ENCODE measurements at places on chromosomes 16 and 17.
A peak's percentile ranks its signal among the peaks of the same experiment; 100 is the strongest.

DNA sequence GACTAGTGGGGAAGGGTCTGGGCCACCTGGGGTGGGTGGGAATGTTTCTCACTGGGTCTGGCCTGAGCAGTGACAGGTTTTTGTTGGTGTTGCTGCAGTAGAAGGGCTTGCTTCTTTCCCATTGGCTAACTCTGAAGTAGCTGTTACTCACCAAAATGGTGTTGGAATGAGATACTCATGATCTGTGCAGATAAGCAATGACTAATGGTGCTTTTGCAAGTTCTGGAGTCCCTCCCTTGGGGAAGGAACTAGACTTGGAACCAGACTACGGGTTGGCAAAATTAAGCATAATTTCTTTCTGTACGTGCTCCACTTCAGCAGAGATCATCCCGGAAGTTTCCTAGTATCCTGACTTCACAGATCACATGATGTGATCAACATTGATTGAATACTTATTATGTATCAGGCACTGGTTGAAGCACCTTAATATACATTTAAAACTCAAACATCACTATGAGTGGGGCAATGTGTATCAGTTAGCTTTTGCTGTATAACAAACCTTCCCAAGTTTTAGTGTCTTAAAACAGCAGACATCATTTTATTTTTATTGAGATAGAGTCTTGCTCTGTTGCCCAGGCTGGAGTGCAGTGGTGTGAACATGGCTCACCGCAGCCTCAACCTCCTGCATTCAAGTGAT, 30.1 kb downstream of the CHP2 start:
- peak; percentile 75 for DNase-seq

- DNase-seq = no peak
Observed at GRCh38 chr17:57242148-57242547, 14.2 kb upstream of the MSI2 start.

GRCh38 chr16:66590322-66590721, 11.1 kb downstream of the CMTM2 start:
- DNase-seq = no peak

- DNase-seq = peak; percentile 90
Observed at GRCh38 chr16:678858-679813, 1.1 kb upstream of the STUB1 start.

GRCh38 chr16:26951950-26952349, 114.8 kb upstream of the C16orf82 start:
- no peak for DNase-seq

DNA sequence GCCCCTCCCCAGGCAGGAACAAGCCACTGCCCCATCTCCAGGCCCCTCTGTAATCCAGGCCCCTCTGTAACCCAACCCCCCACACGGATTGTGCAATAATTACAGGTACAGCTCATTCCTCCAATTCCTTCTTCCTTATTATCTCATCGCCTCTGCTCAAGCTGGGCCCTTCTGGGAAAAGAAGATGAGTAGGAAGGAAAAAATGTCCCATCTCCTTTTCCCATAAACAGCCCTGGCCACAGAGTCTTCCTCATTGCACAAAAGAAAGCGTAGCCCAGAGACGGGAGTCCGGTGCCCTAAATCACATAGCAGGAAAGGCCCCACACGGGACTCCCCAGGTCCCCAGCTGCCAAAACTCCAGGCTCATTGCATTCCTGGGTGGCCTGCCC, 3.6 kb upstream of the LITAFD start:
- DNase-seq = no peak

GRCh38 chr16:3879887-3880564, 487 bp downstream of the CREBBP start:
- DNase-seq = peak; percentile 82

- DNase-seq = peak; percentile 33
Observed at GRCh38 chr16:23667355-23667659, 11.4 kb upstream of the PLK1 start.

DNA sequence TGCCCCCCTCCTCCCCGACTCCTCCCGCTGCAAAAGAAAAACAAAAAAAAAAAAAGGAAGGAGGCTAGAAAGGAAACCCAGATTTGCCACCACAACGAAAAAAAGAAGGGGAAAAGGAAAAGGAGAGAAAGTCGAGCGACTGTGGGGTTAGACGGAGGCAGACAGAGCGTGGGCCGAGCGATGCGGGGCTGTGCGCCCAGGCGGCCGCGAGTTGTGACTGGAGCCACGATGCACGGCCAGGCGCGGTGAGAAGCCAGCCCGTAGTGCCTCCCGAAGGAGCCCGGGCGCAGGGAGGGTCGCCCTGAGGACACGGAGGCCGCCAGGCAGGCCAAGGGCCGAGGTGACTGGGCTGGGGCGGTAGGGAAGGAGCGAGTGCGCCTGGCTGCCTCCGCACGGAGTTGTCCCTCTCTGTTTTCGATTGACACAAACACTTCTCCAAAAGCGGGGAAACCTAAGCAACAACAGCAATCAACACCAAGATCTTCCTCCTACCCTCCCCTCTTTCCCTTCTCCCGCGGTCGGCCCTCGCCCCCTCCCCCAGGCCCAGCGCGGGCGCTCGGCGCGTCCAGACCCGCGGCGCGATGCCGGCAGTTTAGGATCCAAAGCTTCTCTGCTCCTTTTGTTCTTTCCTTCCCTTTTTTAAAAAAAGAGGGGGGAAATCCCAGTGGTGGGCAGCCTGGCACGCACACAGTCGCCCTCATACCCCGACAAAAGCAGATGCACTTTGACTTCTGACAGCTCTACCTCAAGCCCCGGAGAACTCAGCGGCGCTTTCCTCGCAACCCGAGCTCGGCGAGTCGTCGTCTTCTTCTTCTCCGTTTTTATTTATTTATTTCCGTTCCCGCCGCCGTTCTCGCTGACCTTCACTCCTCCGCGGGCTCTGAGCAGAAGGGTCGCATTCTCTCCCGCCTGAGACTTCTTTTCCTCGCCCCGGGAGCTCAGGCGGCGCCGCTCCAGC, at the start of gene LHX1:
Gene LHX1, plus strand, starts transcription at position 475 of the 958 bp plus-strand sequence. CDS start 723 bp downstream, outside the sequence.
- no peak for DNase-seq

- DNase-seq = no peak
Observed at GRCh38 chr17:77225265-77225664, 84.5 kb downstream of the SEC14L1 start.

GRCh38 chr16:27408012-27408601, 6.1 kb downstream of the IL21R start:
- peak; percentile 43 for DNase-seq

GRCh38 chr17:81843713-81844326, 9.0 kb upstream of the PPP1R27 start:
- DNase-seq = no peak

- no peak for DNase-seq
Observed at GRCh38 chr16:48022496-48022895, 133.3 kb downstream of the ABCC12 start.

DNA sequence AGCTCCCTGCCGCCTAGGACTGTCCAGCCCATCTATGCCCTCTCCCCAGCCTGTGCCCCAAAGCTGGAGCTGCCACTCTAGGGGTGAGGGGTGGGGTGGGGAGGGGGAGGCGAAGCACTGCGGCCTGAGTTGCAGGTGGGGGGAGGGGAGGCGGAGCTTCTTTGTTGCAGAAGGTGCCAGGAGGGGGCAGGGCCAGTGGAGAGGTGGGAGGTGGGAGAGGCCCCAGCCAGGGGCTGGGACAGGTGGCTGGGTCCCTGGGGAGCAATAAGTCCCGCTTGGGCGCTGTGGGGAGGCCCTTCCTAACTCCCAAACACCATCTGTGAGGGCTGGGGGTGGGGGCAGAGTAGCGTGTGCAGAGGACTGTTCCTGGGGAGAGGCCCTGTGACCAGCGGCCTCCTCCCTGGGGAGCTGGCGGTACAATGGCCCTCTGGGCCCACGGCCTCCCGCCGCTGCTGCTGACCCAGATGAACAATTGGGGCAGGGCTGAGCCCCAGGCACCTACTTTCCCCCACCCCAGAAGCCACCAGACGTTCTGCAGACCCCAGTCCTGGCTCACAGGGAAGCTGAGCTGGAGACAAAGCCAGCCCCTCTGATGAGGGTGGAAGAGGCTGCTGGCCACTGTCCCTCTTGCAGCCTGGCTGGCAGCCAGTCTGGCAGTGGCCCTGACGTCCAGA, 2.2 kb upstream of the NTN3 start:
- peak; percentile 61 for DNase-seq

- DNase-seq = no peak
Observed at GRCh38 chr16:17567455-17567854, 96.7 kb upstream of the XYLT1 start.

GRCh38 chr17:50820651-50821050, 14.7 kb upstream of the WFIKKN2 start:
- DNase-seq = no peak

DNA sequence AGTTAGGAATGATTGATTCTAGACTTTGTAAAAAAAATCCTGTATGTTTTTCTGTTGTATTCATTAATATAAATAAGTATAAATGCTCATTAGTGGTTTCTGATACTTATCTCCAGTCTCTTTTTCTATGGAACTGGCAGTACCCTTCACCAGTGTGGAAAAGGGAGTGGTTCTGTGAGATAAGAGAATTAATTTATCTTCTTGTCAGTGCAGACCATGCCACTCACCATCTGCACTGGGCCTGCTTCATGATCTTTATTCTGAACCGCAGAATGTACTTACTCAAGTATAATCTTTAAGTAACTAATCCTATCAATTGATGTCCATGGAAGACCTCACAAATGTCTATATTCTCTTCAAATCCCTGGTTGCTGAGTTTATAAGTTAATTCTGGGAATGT, 836.1 kb upstream of the CDH8 start:
- DNase-seq = no peak

DNA sequence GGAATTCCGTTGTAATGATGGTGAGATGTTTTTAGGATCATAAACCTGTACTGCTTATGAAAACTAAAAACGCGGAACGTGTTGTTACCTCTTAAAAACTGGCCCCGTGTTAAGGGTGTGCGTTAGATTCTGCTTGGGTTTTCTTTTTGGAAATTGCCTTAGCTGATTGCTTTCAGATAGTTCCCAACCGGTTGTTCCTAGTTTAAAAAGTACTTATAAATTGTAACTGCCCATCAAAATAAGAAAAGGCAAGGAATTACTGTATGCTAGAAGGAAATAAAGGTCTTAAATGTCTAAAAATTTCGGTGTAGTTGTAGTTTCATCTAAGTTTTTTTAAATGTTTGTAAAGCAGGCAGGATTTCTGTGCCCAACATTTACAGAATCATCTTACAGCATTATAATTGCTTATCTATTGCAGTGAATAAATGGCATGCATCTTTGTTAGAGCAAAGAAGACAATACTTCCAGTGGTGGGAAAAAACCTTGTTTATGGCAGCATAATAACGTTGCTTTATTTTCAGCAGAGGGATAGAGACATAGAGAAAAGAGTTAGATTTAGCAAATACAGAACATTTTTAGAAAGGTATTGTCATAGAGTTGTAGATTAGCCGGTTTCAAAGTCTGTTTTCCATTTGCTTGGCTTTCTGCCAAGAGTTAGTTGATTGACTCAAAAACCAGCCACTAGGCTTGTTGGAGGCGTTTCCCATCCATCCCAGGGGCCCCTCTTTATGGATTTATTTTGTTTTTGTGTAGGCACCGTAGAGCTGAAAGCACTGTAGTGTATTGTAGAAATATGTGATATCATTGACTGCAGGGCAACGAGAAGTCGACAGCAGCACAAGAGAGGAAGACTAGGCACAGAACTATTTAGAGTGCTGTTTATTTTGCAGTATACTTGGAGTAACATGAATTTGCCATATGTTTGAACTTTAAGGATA, 1.7 kb downstream of the PPM1D start:
- peak; percentile 92 for DNase-seq

DNA sequence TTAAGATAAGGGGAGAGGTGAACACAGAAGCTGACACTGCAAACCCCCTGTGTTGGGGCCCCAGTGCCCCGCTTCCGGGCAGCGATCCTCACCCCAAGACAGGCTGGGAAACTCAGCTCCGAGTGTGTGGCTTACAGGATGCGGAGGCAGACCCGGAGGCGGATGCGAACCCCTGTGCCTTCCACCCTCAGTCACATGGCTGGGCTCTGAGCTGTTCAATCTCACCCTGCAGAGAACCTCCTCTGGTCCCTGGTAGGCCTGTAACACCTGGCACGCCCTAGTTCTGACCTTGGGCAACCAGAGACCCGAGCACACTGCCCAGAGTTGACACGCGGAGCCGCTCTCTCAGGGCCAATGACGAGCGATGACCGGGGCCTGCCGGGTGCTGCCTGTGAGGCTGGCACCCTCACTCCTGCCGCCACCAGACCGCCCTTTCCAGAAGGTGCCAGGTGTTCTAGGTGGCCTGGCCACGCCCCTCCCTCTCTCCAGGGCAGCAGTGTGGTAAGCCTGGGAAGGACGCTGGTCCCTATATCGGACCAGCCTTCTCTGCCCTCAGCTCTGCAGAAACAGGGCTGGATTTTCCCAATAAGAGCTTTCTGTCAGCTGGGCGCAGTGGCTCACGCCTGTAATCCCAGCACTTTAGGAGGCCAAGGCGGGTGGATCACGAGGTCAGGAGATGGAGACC, 23.3 kb downstream of the MEAK7 start:
- no peak for DNase-seq

DNA sequence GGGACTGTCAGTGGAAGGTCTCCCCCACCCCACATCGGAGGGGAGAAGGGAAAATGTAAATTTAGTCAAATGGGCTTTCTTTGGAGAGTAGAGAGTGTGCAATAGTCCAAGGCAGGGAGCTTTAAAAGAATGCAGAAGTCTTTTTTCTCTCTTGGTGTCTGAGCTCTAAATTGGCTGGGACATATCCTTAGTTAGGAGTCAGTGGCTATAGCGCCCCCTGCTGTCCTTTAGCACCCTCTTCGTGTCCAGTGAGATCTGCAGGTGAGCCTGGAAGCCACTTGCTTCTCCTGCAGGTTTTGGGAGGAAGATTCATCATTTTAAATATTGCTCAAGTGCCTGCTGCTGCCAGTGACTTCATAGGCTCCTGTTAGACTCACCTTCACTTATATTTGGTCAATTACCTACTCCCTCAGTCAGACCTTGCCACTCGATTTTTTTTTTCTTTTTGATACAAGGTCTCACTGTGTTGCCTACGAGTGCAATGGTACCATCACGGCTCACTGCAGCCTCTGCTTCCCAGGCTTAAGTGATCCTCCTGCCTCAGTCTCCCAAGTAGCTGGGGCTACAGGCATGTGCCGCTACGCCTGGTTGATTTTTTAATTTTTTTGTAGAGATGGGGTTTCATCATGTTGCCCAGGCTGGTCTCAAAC, 174.8 kb downstream of the PRKCB start:
- DNase-seq = peak; percentile 97

GRCh38 chr17:16398270-16399267, 16.8 kb upstream of the TRPV2 start:
- peak; percentile 80 for DNase-seq

GRCh38 chr16:57091975-57092785, at the start of gene CPNE2:
TSS of gene CPNE2 (plus strand) at chr16:57092583. CDS start at chr16:57110743, 18,160 bp downstream.
- peak; percentile 31 for DNase-seq

GRCh38 chr17:7850701-7851437, 4.0 kb upstream of the TMEM88 start:
- no peak for DNase-seq

DNA sequence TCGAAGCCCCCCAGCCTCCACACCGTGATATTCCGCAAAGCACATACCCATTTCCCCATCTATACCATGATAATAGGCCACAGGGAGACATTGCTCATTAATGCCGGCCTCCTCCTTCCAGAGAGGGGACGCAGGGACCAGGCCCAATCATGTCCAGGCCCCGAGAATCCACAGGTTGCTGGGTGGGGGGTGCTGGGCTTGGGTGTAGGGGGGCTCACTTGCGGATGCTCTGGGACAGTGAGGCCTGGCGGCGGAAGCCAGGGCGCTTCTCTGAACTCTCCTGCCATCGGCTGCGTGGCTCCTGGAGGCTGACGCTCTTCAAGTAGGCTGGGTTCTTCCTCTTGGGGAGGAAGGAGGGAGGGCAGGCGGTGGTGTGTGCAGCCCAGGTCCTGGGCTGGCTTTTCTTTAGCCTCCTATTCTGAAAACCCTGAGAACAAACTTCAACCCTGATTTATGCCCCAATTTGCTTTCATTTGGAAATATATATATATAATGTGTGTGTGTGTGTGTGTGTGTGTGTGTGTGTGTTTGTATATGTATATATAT, 12.2 kb downstream of the AANAT start:
- DNase-seq = no peak

- peak; percentile 33 for DNase-seq
Observed at GRCh38 chr17:49456183-49456965, 38.7 kb upstream of the NGFR start.

Measured in hematopoietic multipotent progenitor cell treated with erythropoietin and hydrocortisone succinate and interleukin-3 and kit ligand, for 6 days (in vitro differentiated cells).